ENCODE measurements at places on chromosomes 7 and 10.

- no peak for DNase-seq
These were observed 75.0 kb downstream of the VPS50 start for GRCh38 chr7:93307131-93307660.

- DNase-seq = no peak
These were observed 244.1 kb upstream of the RHOBTB1 start for GRCh38 chr10:61188101-61188500.

GRCh38 chr10:72243822-72244437 lies 27.9 kb upstream of the ASCC1 start:
- no peak for DNase-seq

DNA sequence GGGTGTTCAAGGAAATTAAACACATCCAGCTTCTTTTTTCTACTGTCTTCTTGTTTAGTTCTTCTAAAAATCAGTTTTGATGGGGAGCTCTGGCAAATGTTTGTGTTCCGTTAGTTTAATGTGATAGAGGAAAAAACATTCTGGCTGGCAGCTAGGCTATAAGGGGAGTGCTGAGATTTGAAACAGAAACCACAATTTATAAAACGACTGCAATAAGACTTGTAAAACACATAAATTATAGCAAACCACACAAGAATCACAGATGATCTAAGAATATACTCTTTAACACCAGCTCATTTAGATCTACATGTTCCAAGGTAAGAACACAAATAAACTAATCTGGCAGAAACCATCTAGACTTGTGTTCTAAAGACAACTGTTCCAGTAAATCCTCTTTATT lies 425.5 kb downstream of the CNTNAP2 start:
- DNase-seq = no peak

DNA sequence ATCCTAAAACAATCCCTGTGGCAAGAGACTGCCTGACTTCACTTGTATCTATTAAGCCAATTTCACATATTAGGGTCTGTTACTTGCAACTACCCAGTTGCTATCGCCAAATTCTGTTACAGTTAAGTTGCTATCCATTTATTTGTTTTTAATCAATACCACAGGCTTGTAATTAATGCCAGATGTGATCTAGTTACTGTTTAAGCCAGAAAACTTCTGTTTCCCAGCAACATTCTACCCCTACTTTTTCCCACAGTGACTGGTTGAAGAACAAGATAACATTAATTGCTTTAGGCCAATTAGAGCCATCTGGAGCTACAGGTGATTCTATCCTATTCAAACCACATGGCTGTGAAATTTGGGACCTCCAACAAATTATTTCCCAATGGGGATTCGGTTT lies 131.3 kb downstream of the ALOX5 start:
- DNase-seq = no peak

GRCh38 chr7:127813991-127814541 lies 162.1 kb downstream of the SND1 start:
- no peak for DNase-seq

- no peak for DNase-seq
These were observed 62.5 kb downstream of the TMEM130 start for GRCh38 chr7:98807068-98808048.

DNA sequence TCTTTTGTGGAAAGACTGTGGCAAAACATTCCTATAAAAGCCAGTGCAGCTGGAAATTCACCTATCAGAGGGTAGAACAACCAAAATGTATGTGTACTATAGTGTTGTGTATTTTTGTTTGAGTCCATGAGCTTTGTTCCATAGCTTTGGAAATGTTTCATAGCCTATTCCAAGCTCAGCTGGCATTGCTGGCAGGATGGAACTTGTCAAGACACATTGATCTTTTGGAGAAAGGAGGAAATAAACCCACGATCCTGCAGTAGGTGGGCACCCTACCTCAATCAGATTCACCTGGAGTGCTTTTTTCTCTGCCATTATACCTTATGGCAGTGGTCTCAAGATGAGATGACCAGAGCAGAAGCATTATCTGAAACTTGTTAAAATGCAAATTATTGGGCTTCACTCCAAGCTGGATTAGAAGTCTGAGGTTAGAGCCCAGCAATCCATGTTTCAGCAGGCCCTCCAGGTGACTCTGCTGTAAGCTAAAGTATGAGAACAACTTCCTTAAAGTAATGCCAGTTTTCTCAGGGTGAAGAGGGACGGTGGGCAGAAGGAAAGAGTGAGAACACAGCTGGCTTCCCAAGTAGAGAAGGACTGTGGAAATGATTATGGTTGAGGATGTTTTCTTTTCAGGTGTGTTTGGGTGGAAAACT lies 30.3 kb upstream of the CDK1 start:
- DNase-seq = no peak

- DNase-seq = no peak
These were observed 90.5 kb downstream of the CLEC2L start for GRCh38 chr7:139613971-139614411.

Data from stimulated activated CD4-positive, alpha-beta T cell treated with anti-CD3 and anti-CD28 coated beads, Interleukin-1b, Interleukin-23, amount 100 ng/mL, for 1 hour (primary cell).